Left ventricle myocardium inferior (tissue), 1 donor: ENCODE measurements at places on chromosomes 16 and 17. TPM values are rescaled to one million over a fixed set of nuclear protein-coding genes. Genes with fewer than 3 reads are reported as not detected.

ARHGDIG gene
- 7.0 TPM for total RNA-seq

XYLT1 gene
- 1.4 TPM for total RNA-seq

DNA sequence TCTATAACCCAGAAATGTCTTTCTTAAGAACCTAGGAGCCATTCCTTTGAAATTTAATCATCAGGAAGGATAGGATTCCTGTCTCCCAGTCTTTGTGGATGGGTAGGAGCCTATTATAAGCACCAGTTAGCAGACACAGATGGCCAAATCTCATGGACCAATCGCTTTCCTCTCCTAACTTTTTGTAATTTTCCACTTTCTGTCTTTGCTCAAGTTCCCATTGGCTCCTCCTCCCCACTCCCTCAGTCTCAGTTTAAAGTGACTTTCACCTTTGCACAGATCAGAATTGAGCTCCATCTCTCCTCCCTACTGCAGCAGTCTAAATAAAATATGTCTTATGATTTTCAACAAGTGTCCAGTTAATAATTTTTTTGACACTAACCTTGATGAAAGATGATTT lies 192.3 kb downstream of the HS3ST3A1 start:
- no peak for DNase-seq

DNA sequence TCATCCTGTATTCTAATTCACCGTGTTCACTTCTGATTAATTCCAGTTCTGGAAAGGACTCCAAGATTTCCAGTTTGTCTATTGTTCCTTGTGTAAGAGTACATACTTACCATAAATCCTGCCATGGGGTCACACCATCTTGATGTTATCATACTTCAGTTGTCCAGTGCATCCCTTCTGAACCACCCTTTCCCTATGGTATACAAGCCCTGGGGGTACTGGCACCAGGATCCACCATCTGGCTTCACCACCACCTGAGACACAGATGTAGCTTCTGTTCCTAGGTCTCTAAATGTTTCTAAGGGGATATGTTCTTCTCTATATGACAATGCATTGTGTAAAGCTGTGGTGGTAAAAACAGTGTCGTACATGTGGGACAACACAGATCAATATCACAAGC lies 21.2 kb downstream of the SGF29 start:
- DNase-seq, result no peak

DNA sequence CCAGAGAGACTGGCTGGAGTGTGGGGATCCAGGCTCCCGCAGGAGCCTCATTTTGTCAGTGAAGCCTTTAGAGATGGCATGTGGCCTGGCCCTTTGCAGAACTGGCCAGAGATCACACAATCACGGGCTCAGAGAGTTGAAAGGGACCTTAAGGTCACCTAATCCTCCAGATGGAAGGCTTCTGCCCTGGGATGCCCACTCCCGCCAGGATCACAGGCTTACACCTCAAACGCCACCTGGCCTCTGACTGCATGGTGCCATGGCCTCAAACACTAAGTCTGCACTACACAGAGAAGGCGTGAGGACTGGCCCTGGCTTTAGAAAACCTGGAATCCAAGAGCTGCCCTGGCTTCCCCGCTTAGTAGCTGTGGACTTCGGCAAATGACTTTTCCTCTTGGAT lies 306.8 kb upstream of the CCL2 start:
- DNase-seq, result no peak

DNA sequence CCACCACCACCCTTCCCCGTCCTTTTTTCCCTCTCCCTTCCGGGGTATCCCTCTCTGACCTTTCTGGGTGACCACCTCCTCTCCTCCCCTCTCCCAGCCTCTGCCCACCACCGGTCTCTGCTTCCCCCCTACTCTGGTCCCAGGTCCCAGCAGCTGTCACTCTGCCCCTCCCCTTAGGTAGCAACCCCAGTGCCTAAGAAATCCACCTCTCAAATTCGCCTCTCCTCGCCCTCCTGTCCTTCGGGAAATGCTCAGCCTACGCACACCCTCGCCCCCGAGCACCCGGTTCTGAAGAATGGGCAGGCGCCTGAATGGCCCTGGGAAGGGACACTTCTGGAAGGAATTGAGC lies 775 bp upstream of the SP6 start:
- no peak for DNase-seq

CD300A gene
- total RNA-seq, result 1.2 TPM

DNA sequence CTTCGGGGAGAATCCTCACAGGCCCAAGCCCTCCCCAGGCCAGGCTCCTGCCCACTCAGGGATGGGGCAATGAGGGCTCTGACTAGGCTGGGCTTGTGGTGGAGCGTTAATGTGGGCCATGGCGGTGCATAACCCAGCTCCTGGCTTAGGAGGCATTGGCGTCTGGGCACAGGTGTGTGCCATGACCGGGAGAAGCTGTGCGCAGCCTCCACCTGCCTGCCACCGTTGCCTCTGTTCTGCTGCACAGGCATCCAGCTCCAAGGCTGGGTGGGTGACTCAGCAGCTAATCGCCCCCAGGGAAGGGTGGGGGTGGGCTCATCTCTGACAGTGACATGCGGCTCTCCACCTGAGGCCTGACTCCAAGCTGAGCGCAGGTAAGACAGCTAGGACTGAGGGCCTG lies 3.5 kb upstream of the ARHGAP27 start:
- no peak for DNase-seq
